Activated T-helper 1 cell treated with anti-CD3 and anti-CD28 coated beads, Interleukin-2, amount 50 U/mL, for 16 hours (primary cell): ENCODE measurements at places on chromosomes 2 and 18.
A peak's percentile ranks its signal among the peaks of the same experiment; 100 is the strongest.

- no peak for DNase-seq
These were observed 49.0 kb downstream of the PIAS2 start for GRCh38 chr18:46868169-46868921.

DNA sequence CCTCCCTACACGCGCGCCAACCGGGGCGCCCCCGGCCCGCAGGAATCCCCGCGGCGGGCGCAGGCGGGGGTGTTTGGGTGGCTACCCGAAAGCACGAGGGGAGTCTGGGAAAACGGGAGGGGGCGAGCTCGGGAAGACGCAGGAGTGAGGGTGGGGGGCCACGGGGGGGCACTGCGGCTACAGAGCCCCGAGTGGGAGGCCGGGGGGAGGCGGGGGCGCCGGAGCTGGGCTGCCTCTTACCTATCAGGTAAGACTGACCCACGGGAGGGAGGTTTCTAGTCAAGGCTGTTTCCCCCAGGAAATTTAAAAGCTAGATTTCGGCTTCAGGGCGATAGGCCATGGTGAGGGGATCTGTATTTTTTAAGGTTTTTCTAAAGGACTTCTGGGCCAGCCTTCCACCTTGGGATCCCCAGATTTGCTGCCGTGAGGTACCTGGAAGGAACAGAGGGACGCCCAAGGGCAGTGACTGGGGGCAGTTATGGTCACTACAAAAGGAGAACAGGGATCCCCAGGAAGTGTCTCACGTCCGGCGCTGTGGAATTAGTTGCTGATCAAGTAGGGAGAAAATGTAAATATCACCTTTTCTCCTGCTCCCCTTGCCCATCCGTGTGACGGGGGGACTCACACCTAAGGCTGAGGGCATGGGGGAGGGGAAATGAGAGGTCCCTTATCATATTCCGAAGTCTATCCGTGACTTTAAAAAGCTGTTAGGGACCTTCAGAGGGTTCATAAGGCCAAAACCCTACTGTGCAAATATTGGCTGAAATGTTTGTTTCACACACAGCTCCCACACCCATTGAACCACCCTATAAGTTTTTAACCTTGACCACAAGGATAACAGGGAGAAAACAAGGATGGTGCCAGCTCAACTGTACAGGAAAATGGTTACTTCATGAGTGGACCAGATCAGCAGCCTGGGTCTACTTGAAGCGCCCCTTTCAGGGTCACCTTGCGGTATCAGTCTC lies 638 bp upstream of the IRS1 start:
- no peak for DNase-seq

GRCh38 chr2:200300065-200300464 lies 6.4 kb upstream of the SPATS2L start:
- no peak for DNase-seq

DNA sequence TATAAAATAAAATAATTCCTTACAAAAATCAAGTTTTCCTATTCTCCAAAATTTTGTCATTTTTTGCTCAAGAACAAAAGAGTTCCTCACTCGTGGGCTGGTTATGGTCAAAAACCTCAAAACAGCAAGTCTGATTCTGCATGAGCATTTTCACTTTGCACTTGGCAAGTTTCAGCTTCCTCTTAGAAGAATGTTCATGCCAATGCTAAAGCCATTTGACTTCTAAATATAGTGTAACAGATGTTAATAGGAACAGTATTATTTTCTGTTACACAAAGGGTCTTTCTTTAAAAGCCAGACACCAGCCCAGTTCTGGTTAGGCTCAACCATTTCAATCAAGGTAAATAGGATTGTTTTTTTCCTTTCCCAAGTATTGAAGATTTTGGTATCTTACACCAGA lies 261.3 kb upstream of the CCDC68 start:
- no peak for DNase-seq

GRCh38 chr2:52510432-52510831 lies 1257.2 kb upstream of the CHAC2 start:
- DNase-seq, result no peak

- no peak for DNase-seq
These were observed 259.7 kb downstream of the ETAA1 start for GRCh38 chr2:67656875-67657274.

DNA sequence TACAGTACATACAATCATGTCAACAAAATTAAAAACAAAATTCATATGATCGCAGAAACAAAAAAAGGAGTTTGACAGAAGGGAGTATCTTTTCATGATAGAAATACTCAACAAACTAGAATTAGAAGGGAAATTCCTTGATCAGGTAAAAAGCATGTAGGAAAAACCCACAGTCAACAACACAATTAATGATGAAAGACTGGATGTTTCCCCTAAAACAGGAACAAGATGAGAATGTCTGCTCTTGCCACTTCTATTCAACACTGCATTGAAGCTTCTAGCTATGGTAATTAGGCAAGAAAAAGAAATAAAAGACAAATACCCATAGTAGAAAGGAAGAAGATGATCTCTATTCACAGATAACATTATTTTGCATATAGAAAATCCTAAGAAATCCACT lies 87.1 kb downstream of the SRBD1 start:
- no peak for DNase-seq

GRCh38 chr2:237603718-237604362 lies 13.3 kb upstream of the RAB17 start:
- DNase-seq, result no peak

DNA sequence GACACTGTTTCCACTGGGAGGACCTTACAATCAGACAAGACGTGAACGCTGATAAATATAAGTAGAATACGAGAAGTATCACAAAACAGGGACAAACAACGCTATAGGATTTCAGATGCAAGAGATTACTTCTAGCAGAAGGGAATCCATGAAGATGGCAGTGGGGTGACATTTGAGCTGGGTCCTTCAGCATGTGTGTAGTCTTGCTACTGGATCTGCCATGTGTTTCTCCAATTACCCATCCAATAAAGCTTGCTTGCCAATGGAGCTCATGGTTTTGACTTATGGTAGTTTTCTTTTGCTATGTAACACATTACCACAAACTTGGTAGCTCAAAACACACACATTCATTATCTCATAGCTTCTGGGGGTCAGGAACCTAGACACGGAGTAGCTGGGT lies 32.8 kb upstream of the LGALSL start:
- DNase-seq, result no peak

GRCh38 chr2:188170356-188170755 lies 121.3 kb upstream of the GULP1 start:
- no peak for DNase-seq

DNA sequence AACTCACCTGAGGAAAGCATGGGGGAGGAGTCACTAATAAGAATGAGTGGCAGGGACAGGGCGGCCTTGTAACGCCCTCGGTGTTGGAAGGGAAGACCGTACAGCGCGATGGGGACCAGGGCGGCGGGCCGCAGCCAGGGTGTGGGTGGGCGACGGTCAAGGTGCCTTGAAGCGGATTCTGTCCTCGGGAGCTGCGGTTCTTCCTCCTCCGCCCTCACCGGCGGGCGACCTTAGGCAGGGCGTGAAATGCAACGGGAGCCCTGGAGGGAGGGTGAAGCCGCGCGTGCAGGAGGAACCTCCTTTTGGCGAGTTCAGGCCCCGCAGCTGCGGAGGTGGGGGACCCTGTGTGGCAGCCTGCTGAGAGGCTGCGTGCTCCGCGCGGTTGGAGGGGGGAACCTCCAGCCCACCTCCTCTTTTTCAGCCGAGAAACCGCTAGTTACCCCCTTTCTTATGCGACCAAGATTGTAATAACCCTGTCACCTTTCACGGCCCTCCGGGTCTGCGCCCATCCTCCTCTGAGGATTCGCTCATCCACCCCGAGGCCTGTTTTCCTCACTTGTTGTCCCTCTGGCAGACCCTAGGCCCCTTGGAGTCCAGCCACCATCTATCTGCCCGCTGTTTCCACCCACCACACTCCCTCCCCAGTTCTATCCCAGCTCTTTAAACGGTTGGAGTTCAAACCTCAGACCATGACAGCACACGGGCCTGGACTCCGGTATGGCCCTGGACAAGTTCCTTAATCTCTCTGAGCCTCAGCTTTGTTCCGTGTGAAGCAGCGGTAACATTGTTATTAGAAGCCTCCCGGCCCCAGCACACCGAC lies 823 bp upstream of the RNU2-63P start:
- peak; percentile 32 for DNase-seq

DNA sequence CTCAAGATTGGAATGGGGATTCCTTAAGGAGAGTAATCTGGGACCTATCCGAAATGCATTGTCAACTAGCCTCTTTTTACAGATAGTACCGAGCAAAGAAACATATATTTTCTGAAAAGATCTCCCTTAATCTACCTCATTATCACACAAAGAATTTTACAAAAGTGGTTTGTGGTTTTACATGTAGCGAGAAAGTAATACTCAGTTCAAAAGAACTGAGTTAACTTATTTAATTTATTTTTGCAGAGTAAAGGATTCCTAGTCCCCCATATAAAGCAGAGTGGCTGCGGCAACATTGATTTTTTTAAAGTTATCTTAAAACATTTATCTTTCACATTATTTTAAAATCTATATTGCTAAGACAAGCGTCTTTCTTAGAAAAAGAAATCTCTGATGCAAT lies 15.9 kb upstream of the SOS1 start:
- DNase-seq, result no peak

GRCh38 chr2:9554921-9555296 lies 721 bp downstream of the ADAM17 start:
- no peak for DNase-seq

DNA sequence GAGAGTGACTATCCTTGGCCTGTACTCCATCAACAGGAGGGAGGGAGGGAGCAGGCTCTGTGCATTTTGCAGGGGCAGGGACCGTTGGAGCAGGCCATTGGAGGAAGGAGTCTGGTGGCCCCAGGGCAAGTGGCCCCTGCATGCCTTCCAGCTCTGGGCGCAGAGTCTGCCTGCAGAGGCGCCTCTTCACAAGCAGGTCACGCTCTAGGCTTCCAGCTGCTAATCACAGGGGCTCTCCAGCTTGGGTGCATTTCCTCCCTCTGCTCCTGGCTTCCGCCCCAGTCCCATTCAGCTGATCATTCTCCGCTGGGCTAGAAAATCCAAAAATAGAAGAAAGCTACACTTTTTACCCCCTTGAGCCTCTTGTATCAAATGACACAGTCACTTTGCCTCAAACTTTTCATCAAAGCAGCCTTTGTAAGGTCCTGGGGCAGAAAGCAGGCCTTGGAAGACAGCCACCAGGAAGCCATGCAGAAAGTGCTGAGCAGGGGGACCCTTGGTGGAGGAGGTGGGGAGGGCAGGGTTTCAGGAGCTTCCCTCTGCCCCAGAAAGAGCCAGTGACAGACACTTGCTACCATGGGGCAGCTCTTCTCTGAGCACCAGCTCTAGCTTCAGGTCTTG lies 11.3 kb downstream of the TMEM247 start:
- no peak for DNase-seq

DNA sequence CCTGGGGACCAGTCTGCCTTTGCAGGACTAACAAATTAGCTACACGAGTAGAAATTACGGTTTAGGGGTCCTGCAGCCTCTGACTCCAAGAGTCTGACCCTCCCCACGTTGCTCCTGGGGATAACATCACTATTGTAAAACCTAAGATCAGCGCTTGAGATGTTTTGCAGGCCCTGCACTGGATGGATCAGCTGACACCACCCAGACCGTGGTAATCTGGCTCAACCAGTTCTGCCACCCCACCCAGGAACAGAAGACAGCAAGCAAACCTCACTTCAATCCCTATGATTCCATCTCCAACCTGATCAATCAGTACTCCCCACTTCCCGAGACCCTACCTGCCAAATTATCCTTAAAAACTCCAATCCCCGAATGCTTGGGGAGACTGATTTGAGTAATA lies 31.7 kb downstream of the NGEF start:
- no peak for DNase-seq

- DNase-seq, result no peak
These were observed 2.3 kb upstream of the LPIN2 start for GRCh38 chr18:3015204-3015592.

- DNase-seq, result no peak
These were observed 40.2 kb downstream of the SLC35F5 start for GRCh38 chr2:113716291-113716690.

- no peak for DNase-seq
These were observed 87.3 kb upstream of the PPP1CB start for GRCh38 chr2:28664120-28664842.

DNA sequence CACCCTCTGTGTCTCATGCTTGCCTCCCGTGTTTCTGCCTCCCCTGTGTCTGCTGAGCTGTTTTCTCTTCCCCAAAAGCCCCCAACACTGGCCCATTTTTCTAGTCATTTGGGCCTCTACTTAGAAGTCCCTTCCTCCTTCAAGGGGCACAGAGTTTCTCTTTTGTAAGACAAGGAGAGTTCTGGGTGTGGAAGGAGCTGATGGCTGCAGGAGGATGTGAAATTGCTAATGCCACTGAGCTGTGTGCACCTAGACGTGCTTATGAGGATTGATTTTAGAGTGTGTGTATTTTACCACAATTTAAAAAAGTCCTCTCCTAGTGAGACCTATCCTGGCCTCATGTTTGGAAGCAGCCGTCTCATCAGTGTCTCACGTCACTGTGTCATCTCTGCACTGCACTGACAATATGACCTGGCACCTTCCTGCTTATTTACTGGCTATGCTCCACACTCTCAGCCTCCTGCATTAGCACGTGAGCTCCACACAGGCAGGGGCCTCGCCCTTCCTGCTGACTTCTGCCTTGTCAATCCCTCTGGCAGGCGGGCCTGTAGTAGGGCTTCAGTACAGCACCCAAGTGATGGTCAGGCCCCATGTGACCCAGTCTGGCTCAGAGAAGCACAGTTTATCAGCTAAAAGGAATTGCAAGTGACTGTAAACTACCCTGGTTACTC lies 8.0 kb upstream of the MBP start:
- no peak for DNase-seq

DNA sequence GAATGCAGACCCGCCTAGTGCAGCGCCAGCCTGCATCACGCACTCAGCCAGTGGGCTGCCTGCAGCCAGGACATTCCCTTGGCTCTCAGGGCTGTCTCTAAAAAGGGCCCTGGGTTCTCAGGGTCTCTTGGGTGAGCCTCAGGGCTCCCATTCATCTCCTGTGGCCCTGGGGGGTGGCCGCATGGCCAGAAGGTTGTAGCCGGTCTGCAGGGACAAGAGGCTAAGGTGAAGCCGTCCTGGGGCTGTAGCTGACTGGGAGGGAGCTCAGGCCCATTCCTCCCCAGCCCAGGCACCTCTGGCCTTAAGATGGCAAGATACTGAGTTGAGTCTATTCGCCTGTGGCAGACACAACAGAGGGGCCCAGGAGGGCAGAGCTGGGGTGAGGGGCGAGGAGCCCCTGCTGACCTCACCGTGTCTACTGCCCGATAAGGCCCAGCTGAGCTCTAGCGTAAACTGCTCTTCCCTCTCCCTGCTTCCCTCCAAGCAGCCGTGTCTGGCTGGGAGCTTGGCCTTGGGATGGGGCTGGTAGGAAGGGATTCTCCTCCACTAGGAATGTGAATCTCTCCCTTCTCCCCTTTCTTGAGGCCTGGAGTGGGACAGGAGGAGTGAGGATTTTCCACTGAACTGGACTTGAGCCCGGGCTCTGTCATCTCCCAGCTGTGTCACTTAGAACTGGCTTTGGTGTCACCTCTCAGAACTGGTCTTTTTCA lies 37.9 kb downstream of the INHBB start:
- no peak for DNase-seq

- no peak for DNase-seq
These were observed 112.9 kb downstream of the SLC39A10 start for GRCh38 chr2:195769975-195770374.

GRCh38 chr2:27147935-27148334 lies 869 bp upstream of the TCF23 start:
- no peak for DNase-seq
